ENCODE measurements at places on chromosomes 2 and 18. TPM values are rescaled to one million over a fixed set of nuclear protein-coding genes. Genes with fewer than 3 reads are reported as not detected.
A peak's percentile ranks its signal among the peaks of the same experiment; 100 is the strongest.

Gene CCDC141
- total RNA-seq = 8.4 TPM

Gene REG1A
- 33,301 TPM for total RNA-seq

Gene FOXI3
- total RNA-seq = not detected

Gene SLC5A7
- total RNA-seq = not detected

Gene RAMP1
- 61.8 TPM for total RNA-seq

DNA sequence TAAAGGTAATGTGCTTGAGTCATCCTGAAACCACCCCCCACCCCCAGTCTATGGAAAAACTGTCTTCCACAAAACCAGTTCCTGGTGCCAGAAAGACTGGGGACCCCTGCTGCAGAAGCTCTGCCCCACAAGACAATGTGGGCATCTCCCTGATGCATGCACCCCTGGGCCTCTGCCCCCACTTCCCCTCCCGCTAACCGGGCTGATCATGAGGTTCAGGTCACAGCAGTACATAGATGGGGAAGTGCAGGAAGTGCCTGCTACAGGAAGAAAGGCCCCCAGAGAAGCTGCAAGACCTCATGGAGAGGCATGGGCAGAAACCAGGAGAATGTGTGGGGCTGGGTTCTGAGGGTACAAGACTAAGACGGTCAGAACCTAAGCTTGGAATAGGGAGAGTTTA, 243.4 kb upstream of the ID2 start:
- DNase-seq = peak; percentile 30

DNA sequence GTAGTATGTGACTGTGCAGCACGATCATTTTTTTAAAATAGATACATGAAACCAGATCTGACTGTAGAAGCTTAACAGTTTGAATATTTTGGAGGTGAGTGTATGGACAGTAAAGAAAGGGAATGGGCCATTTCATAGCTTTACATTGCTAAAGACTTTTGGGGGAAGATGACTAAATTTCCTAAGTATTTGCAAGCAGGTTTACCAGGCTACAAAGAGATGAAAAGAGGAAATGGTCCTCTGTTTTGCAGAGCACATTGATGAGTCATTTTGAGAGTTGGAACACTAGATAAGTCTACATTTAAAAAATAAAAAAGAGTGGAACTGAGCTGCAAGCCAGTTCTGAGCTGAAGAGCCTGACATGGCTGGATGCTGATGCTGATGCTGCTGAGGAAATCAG, 115.7 kb upstream of the LRATD1 start:
- no peak for DNase-seq

- no peak for DNase-seq
Observed at GRCh38 chr2:32627441-32627813, 423 bp upstream of the TTC27 start.

Gene CENPA
- total RNA-seq = not detected

Gene SS18
- 18.5 TPM for total RNA-seq

DNA sequence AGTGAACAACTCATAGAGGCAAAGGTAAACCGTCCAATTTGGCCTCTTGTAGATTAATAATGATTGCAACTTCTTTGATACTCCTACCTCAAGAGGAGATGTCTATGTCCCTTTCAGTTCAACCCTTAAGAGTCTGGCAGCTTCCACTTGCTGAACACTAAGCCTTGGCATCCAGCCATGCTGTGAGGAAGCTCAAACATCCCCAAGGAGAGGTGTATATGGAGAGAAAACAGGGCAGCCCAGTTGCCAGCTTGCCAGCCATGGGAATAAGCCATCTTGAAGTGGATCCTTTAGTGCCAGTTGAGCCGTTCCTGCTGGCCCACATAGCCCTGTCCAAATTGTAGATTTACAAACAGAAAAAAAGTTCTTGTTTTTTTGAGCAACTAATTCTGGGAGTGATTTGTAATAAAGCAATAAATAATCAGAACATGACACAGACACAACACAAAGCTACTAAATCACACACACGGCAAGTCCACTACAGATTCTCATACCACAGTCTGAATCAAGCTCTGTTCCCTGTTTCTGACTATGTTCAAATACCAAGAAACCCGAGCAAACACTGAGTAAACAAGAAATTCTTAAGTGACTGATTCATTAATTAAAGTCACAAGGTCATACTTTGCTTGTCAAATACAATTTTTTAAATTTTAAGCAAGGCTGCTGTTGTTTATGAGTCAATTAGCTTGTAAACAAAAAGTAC, 96.1 kb downstream of the PID1 start:
- DNase-seq = no peak

DNA sequence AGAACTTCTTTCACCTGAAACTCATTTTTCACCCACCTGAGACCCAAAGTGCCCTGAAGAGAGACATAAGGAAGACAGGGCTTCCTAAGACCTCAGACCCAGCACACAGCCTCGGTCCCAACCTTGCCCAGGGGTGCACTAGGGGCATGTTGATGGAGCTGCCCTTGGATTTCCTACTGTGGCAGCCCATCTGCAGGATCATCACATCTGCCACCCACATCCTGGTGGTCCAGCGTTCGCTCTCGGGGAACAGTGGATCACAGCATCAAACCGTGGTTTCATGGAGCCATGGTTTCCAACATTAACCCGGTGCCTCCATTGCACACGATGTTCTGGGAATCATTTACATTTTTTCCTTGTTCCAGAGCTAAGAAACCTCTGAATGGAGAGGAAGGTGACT, 186.4 kb downstream of the TFCP2L1 start:
- DNase-seq = no peak

All from pancreas (tissue), 10 donors.